CD8-positive, alpha-beta T cell (primary cell): ENCODE measurements at places on chromosomes 16 and 17.

DNA sequence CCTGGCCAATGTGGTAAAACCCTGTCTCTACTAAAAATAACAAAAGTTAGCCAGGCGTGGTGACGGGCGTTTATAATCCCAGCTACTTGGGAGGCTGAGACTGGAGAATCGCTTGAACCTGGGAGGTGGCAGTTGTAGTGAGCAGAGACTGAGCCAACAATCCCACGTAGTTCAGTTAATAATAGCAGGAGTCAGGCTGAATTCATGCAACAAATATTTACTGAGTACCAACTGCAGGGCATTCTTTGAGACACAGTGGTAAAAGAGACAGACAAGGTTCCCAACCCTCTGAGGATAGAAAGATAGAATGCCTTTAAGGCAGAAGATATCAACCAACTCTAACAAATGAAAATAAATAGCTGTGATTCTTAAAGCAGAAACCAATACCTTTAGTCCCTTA is 39.1 kb downstream of the SPOP start:
- DNase-seq: no peak

GRCh38 chr16:17757808-17758207 is 287.0 kb upstream of the XYLT1 start:
- no peak for DNase-seq

DNA sequence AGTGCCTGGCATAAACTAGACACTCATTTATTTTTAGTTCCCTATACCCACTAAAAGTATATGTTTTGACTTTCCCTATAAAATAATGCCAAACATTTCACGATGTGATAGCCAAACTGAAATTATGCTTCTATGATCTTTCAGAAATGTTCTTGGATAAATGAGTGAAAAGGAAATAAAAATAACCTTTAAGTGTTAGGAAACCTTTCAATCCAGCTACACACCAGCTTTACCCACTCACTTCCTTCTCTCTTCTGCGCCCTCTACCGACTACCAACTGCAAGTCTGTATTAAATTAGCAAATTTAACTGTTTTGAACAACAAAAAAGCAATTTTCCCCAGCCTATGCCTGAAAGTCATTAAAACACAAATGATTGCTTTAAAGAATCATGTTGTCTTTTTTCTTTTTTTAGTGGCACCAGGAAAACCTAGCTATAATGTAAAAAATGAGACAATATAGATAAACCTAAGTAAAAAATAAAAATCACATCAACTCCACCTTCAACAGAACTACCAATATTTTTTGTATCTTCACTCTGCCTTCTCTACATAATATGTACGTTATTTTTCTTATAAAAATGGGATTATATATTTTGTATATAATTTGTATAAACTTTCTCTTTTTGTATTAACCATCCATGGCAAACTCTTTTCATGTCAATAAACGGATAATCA is 13.2 kb upstream of the TMEM100 start:
- DNase-seq: peak; percentile 17

GRCh38 chr16:61540216-61540615 is 496.0 kb downstream of the CDH8 start:
- DNase-seq: no peak

DNA sequence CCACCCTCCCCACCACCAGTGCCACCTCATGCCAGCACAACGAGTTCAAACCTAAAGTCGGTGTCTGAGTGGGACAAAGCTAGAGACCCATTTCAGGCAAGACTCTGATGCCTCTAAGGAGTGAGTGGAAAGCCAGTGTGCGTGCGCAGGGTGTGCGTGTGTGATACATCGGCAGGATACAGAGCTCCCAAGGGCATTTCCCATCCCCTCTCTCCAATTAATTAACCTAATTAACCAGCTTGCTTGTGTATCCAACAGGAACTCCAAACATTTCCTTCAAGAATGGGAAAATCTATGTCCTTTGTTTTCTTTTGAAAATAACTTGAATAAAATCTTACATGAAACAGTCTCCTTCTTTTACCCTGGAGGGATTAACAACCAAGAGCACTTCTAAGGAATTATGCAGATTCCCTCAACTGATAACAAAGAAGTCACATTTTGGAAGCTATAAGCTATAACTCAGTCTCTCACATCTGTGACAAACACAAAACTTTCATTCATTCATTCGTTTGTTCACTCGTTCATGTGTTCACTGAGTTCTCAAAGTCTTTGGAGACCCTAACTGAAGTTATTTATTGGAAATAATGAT is 9.9 kb downstream of the ATPAF2 start:
- DNase-seq: no peak

DNA sequence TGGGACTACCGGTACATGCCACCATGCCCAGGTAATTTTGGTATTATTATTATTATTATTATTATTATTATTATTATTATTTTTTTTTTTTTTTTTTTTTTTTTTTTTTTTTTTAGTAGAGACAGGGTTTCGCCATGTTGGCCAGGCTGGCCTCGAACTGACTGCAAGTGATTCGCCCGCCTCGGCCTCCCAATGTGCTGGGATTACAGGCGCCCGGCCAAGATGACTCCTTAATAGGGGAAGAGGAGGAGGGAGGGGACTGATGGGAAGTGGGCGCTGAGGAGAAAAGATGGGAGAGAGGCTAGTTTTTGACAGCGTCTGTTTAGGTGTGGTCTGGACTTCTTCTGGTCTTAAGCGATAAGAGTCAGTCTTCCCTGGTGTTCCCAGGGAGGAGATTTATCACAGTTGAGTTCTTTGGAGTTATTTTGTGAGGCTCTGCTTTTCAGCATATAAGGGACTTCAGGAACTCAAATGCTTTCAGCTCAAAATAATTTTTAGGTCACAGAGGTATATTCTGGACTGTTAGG is 34.4 kb upstream of the SLC5A10 start:
- no peak for DNase-seq

- no peak for DNase-seq
Observed at GRCh38 chr17:48586355-48587258, 3.4 kb downstream of the HOXB3 start.

DNA sequence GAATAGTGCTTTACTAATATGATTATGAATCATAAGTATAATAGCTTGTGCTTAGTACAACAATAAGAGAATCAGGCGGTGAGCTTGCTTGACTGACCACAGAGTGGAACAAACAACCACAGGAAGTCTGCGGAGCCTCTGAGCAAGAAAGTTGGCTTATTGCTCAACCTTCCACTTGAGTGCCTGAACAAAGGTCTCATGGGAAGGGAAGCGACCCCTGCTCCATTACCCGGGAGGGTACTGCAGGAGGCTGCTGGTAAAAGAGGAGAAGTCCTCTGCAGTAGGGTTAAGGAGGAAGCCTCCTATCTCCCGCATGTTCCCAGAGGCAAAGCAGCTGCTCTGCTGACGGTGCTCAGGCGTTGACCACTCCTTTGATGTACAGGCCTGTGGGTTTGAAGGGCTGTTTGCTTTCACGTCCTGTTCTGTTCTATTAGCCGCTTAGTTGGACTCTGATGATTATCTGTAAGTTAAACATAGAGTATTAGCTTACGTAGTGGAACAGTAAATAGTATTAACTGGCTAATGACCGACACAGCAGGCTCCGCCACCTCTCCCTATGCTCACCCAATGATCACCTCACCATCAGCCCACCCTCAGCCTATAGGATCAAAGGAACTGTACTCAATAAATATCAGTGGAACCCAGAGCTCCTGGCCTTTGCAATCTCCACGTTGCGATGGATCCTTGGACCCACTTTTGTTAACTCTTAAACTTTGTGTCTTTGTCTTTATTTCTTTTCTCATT is 17.5 kb downstream of the ALOX15B start:
- no peak for DNase-seq

- no peak for DNase-seq
Observed at GRCh38 chr17:43608313-43608712, 53.4 kb downstream of the MEOX1 start.

GRCh38 chr17:55654821-55655220 is 67.8 kb downstream of the TMEM100 start:
- DNase-seq: no peak

GRCh38 chr17:40418428-40418706 is 671 bp upstream of the TOP2A start:
- DNase-seq: no peak

- no peak for DNase-seq
Observed at GRCh38 chr17:47225436-47225858, 16.3 kb downstream of the MYL4 start.
